ENCODE measurements at places on chromosomes 13 and 19. TPM values are rescaled to one million over a fixed set of nuclear protein-coding genes. Genes with fewer than 3 reads are reported as not detected.

The TIMM44 gene
- total RNA-seq, result 57.9 TPM

The ZNF221 gene
- total RNA-seq, result 8.0 TPM

The EDNRB gene
- total RNA-seq, result 666 TPM

The GAPDHS gene
- total RNA-seq, result 10.3 TPM

The SYT3 gene
- 0.31 TPM for total RNA-seq

The KLK2 gene
- not detected for total RNA-seq

The C19orf85 gene
- total RNA-seq, result not detected

The ZNF256 gene
- total RNA-seq, result 7.0 TPM

The NLRP9 gene
- total RNA-seq, result not detected

Data from melanocyte of skin (primary cell).